Activated CD8-positive, alpha-beta memory T cell treated with anti-CD3 and anti-CD28 coated beads for 1 hour (primary cell): ENCODE measurements at places on chromosomes 16 and 17.

GRCh38 chr17:79804856-79805696 lies 8.2 kb upstream of the CBX8 start:
- DNase-seq: no peak

- no peak for DNase-seq
Measured at GRCh38 chr16:11084484-11084875, 140.1 kb downstream of the CLEC16A start.

- no peak for DNase-seq
Measured at GRCh38 chr17:67636834-67637520, 80.8 kb upstream of the NOL11 start.

- no peak for DNase-seq
Measured at GRCh38 chr16:66298006-66298405, 68.5 kb upstream of the CDH5 start.

DNA sequence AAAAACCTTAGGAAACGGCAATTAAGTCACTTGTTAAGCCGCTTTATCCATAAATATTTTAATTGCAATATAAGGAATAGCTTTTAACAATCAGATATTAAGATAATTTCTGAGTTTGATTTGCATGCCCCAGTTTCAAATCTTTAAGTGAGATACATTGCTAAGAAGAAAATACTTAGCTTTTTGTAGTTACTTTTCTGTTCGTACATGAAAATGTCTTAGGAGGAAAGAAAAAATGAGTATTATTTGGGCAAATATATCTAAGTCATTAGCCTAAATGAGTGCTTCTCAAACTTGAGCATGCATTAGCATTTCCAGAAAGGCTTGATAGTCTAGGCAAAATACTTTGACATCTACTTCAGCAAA lies 6.4 kb downstream of the ZNF207 start:
- DNase-seq: no peak

DNA sequence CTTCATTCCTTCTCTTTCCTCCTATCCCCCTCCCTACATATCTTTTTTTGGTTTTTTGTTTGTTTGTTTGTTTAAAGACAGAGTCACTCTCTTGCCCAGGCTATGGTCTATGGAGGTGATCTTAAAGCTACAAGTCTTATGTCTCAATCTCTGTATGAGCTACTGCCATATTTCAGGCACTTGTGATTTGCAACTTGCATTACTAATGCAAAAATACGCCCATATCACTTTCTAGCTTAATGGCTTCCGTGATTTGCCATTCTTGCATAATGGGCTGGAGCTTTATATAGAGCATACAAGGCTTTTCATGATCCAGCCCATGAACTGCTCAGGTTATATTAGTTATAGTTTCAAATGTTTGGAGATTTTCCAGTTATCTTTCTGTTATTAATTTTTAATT lies 7.5 kb downstream of the CFAP97D1 start:
- no peak for DNase-seq

GRCh38 chr16:57266531-57267260 lies 17.8 kb downstream of the PLLP start:
- no peak for DNase-seq

DNA sequence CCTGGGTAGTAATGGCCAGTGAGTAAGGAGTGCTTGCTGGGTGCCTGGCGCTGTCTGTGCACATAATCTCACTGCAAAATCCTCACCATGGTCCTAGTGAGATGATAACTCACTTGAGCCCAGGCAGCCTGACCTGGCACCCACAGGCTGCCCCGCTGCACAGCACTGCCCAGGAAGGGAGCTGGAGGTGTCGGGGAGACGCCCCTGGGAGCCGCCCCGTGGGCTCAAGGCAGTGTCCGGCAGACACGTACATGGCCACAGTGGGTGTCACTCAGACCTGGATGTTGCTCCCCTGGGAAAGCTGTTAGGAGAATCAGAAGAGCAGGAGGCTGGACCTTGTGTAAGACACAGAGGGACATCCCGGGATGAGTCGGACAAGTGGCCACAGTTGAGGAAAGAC lies 44.2 kb downstream of the BEAN1 start:
- DNase-seq: no peak

DNA sequence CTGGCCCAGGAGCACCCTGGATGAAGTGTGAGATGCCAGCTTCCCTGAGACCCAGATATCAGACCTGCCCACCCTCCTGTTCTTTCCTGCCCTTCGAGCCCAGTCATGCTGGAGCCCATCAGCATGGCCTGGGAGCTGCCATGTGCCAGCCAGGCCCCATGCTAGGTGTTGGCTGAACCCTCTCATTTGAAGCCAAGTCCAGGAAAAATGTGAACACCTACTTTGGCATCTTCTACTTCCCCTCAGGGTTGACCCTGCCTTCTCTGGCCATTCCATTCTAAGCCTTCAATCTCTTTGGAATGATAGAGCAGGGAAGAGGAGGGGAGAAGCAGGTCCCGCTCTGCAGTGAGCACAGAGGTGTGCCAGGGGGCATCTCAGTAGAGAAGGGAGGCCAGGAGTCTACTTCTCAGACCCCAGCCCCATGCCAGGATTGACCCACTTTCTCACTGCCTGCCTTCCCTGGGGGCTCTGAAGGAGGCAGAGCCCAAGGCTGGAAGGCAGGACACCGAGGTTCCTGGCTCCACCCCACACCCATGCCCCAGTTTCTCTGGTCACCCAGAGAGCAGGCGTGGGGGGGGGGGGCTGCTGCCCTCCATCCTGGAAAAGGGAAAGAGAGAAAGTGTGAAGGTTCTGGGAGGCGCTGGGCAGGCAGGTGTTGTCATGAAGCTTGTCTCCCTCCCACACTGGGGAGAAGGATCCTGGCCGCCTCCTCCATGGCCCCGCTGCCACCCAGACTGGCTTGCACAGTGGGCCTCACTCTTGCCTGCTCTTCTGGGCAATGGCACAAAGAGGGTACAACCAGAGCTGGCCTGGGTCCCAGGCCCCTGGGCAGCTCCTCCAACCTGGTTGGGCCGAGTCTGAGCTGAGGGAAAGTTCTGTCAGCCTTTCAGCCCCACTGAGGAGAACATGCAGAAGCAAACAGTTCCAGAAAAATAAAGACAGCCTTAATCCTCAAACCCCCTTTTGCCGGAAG lies 9.3 kb downstream of the HDAC5 start:
- no peak for DNase-seq

GRCh38 chr17:19302791-19303331 lies 59.7 kb downstream of the B9D1 start:
- DNase-seq: no peak

GRCh38 chr16:53035176-53035942 lies 17.3 kb downstream of the CHD9NB start:
- no peak for DNase-seq

GRCh38 chr16:69270395-69270794 lies 40.8 kb upstream of the VPS4A start:
- no peak for DNase-seq

DNA sequence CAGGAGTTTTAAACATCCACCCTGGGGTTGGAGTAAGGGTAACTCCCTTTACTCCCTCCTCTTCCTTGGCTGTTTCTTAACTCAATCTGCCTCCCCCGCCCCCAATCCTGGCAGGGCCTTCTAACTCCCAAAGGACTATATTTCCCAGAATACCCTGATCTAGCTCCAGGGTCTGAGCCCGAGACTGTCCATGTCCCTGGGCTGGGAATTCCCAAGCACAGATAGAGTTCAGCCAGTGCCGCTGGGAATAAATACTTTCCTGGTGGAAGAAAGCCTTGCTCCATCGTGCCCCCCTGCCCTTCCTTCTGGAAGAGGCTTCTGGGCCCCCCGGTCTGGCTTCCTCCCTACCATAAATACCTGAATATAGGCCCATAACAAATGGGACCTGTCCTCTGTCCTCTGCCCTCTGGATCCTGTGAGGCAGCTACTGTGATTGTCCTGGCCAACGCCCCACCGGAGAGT lies 10.2 kb downstream of the BAHCC1 start:
- DNase-seq: no peak

GRCh38 chr16:81995651-81996050 lies 15.6 kb downstream of the SDR42E1 start:
- DNase-seq: no peak

- DNase-seq: no peak
Measured at GRCh38 chr17:80990921-80991644, 558 bp upstream of the CHMP6 start.

- DNase-seq: no peak
Measured at GRCh38 chr16:20889625-20890275, 10.4 kb downstream of the DCUN1D3 start.

DNA sequence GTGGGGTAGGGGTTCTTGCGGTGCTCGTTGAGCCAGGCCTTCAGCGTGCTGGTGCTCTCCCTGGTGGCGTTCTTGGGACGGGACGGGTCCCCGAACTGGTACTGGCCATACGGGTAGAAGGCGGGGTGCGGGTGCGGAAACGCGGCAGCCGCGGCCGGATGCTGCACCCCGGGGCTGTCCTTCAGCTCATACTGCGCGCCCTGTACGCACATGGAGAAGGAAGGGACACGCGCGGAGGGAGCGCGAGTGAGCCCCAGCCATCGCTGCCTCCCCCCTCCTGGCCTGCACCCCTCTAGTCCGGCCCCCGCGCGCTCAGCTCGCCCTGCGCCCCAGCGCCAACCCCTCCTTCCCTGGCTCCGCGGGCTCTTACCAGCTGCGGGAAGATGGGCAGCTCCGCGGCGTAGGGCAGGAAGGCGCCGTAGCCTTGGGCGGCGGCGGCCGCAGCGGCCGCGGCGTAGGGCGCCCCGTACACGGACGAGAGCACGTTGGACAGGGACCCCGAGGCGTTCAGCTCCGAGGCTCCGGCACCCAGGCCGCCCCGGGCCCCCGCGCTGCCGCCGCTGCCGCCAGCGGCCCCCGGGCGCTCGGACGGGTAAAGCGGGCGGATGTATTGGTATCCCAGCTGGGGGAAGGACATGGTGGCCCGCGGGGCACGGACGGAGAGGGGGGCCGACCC lies 1.0 kb downstream of the IRX3 start:
- DNase-seq: no peak

GRCh38 chr16:22625967-22626366 lies 115.3 kb downstream of the NPIPB5 start:
- no peak for DNase-seq

- no peak for DNase-seq
Measured at GRCh38 chr17:21345236-21345635, 30.9 kb upstream of the KCNJ12 start.

GRCh38 chr17:68570526-68570925 lies 30.6 kb downstream of the FAM20A start:
- no peak for DNase-seq

GRCh38 chr16:88459366-88460073 lies 6.4 kb downstream of the ZFPM1 start:
- no peak for DNase-seq

GRCh38 chr17:47763913-47764582 lies 31.0 kb downstream of the TBX21 start:
- DNase-seq: no peak

GRCh38 chr16:27253526-27253930 lies 15.0 kb downstream of the NSMCE1 start:
- DNase-seq: no peak

- no peak for DNase-seq
Measured at GRCh38 chr16:86072328-86073102, 173.6 kb downstream of the IRF8 start.

DNA sequence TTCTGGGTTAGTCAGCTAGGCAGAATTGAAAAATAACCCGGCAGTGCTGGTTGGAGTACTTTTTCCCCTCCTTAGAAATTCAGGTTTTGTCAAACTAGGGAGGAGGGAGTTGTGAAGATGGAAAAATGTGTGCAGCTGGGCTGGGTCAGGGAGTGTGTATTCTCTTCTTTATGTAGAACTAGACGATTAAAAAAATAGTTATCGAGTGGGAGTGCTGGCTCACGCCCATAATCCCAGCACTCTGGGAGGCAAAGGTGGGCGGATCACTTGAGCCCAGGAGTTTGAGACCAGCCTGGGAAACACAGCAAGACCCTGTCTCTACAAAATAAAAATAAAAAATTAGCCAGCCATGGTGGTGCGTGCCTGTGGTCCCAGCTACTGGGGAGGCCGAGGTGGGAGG lies 106.4 kb downstream of the GNAO1 start:
- no peak for DNase-seq

- no peak for DNase-seq
Measured at GRCh38 chr16:20318006-20318405, 9.3 kb downstream of the GP2 start.

GRCh38 chr16:75107505-75107904 lies 9.1 kb downstream of the LDHD start:
- no peak for DNase-seq

DNA sequence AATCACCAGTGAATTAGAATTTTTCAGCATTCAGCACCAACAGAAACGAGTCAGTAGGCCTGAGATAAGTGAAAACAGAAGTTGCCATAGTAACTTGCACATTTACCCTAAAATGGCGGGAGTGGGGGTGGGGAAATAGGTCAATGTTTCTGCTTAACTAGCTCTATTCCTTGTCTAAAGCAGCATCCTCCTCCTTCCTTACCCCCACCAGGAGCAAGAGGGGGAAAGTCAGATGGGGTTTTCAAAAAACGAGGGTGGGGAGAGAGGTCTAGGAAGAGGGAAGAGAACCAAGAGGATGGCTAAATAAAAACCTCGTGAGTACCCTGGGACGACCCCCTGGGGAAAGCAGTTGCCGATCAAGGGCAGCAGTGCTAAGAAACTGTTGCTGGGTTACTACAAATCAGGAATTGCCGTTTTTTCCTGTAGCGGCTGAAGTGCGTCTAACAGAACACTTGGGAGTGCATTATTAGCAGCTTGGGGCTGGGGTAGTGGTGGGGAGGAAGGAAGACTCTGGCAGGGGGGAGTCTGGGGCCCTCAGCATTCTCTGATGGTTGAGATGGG lies 34.4 kb upstream of the MNT start:
- DNase-seq: no peak

DNA sequence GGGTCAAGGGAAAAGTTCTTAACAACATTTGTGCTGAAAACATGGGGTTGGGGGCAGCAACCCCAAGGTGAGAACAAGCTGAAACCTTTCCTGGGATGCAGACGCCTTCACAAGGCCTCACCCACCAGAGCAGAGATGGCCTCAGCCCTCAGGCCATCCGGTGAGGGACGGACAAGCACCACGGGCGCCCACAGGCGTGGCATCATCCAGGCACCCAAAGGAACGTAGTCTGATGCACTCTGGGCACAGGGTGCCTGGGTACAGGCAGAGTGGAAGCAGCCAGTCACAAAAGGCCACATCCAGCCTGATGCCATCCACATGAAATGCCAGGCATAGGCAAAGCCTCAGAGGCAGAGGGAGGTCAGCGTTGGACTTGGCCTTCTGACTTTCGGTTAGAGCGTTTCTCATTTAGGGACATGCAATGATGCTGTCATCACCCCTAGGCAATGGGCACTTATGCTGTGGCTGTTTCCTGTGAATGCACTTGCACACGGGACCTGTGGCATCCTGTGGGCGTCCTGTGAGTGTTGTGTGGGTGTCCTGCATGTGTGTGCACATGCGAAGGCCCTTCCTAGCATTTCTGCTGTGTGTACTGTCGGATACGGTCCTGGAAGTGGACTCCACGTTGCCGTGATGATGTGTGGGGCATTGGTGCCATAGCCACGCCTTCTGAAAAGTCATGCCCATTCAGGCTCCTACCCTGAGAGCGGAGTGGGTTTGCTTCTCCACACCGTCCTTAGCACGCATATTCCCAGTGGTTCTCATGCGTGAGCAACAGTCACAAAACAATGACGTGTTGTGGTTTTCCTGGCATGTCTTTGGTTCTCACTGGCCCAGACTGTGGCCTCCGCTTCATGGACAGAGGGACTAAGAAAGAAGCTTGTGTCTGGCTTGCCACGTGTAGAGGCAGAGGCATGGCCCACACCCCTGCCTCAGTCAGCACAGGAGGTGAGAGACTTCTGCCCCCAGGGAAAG lies 52.7 kb upstream of the ZNF469 start:
- DNase-seq: no peak

GRCh38 chr17:9982159-9982558 lies 77.1 kb upstream of the RCVRN start:
- no peak for DNase-seq
